HS-27A (cell line): ENCODE measurements at places on chromosomes 7 and 10.

- DNase-seq = no peak
These were observed 251.2 kb downstream of the KCNMA1 start for GRCh38 chr10:77386365-77386764.

DNA sequence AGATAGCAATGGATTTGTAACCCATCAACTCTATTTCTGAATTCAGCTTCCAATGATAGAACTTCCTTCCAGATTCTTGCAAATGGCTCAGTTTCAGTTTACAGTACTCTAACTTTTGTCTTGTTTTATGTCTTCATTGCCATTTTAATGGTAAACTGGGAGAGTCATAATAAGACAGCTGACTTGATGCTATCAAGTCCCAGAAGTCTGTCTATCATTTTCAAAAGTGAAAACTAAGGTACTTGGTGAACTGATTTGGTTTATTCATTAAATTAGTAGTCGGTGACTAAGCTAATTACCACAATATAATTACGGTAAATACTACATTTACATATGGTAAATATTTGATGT, 25.0 kb downstream of the RTKN2 start:
- DNase-seq = no peak

GRCh38 chr10:113566888-113567287, 14.0 kb downstream of the HABP2 start:
- no peak for DNase-seq

DNA sequence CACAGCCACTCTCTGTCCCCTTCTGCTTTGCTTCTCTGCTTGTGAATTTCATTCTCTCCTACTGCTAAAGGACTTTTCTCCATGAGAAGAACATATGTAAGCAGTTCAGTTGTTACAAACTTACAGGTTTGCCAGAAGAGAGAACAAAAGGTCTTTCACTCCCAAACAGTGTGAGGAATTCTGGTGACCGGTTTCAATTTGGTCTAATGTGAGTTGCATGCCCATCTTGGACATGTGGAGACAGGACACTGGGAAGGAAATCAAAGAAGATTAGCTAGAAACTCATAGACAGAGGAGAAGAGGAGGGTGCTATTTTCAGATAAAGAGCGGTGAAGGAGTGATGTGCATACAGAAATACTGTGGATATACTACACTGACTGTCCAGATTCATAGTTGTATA, 209.5 kb upstream of the INHBA start:
- DNase-seq = no peak

- DNase-seq = no peak
These were observed 367.7 kb downstream of the PHF14 start for GRCh38 chr7:11341285-11341944.

GRCh38 chr10:130160775-130161174, 24.6 kb downstream of the GLRX3 start:
- no peak for DNase-seq

DNA sequence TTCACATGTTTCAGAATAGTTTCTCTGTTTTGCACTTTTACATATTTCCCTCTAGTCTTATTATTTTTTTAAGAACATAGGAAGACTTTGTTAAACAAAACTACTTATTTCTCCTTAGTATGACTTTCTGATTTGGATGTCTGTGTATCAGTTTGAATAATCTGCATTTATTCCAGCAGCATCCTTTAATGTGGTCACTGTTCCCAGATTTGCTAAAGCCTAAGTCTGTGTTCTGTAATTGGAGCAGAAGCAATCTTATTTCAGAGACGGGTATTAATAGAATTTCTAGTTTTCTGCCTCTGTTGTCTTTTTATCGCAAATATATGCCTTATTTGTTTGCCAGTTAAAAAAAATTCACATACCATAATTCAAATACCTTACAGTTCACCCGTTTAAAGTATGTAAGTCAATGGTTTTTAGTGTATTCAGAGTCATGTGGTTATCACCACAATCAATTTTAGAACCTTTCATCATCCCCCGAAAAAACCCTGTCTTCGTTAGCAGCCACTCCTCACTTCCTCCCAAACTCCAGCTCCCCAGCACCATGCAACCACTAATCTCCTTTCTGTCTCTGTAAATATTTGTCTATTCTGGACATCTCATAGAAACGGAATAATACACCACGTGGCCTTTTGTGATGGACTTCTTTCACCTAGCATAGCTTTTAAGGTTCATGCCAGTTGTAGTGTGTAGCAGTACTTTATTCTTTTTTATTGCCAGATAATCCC, 58.7 kb downstream of the INPP5F start:
- DNase-seq = no peak

- no peak for DNase-seq
These were observed 175.1 kb upstream of the PTPRZ1 start for GRCh38 chr7:121697731-121698316.

DNA sequence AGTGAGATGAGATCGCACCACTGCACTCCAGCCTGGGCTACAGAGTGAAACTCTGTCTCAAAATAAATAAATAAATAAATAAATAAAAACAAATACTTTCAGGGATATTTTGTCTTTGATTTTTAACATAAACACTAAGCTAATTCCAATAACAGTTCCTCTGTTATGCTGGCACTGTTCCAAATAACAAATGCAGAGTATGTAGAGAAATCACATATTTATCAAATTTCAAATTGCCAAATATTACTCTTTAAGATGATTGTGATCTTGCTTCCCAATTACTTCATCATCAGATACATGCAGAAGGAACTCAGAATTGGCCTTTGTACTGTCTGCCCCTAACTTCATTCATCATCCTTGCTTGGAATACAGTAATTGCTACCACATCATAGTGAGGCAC, 19.7 kb downstream of the FAM24A start:
- no peak for DNase-seq

GRCh38 chr7:150891740-150892139, 39.4 kb downstream of the AOC1 start:
- no peak for DNase-seq

- no peak for DNase-seq
These were observed 20.3 kb upstream of the PRKCQ start for GRCh38 chr10:6600224-6600987.

GRCh38 chr7:99050971-99051370, 92.9 kb downstream of the SMURF1 start:
- DNase-seq = no peak

- no peak for DNase-seq
These were observed 29.0 kb upstream of the IL6 start for GRCh38 chr7:22697876-22698606.

GRCh38 chr10:6563731-6564130, 16.3 kb downstream of the PRKCQ start:
- no peak for DNase-seq
